Stimulated activated CD4-positive, alpha-beta T cell treated with anti-CD3 and anti-CD28 coated beads, TNF-alpha, amount 100 ng/mL, for 4 hours (primary cell): ENCODE measurements at places on chromosomes 12 and 14.
A peak's percentile ranks its signal among the peaks of the same experiment; 100 is the strongest.

DNA sequence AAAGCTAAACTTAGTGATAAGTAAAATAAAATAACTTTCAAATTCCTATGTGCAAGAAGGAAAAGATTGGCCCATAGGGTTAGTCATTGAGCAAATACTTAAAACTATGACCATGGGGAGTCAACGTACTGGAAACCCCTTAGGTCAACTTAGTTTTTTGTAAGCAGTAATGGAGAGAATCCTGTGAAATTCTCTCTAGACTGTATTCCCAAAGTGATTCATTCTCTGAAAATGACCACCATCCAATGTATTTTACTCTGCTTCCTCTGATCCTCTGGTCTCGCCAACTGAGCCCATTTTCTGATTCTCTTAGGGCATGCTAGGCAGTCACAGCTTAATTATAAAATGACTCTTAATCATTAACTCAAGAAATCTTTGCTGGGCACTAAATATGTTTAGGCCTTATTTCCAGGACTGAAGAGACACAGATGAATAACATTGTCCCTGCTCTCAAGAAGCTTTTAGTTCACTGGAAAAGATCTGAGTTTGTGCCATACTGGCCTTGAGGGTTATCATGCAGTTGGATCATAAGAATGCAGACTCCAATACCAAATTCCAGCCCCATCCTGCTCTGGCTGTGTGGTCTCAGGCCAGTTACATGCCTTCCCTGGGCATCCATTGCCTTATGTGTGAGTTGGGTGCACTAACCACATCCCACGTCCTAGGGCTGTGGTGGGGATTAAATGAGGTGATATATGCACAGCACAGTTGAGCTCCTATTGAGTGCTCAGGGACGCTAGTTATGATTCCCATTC is 732.4 kb downstream of the AACS start:
- no peak for DNase-seq

GRCh38 chr14:91056361-91056760 is 4.1 kb downstream of the RPS6KA5 start:
- DNase-seq = no peak

DNA sequence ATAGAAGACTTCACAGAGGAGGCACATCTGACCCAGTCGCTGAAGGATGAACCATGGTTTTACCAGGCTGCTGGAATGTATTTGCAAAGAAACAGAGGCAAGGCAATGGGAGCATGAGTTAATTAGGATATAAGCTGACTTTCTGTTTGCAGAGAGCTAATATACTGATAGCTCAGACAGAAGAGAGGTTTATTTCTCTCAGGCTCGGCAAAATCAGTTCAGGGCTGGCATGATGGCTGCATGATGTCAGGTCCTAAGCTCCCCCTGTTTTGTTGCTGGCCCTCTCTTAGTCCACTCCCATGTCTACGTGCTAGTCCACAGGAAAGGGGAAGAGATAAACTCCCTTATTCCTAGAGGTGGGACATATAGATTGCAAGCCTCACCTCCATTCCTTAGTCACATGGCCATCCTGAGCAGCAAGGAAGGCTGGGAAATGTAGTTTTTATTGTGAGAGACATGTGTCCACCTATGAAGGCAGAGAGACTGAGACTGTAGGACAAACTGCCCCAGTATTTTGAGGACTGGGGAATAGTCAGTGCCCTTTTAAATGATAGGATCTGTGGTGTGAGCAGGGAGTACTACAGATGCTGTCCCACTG is 224.5 kb downstream of the VRK1 start:
- no peak for DNase-seq

DNA sequence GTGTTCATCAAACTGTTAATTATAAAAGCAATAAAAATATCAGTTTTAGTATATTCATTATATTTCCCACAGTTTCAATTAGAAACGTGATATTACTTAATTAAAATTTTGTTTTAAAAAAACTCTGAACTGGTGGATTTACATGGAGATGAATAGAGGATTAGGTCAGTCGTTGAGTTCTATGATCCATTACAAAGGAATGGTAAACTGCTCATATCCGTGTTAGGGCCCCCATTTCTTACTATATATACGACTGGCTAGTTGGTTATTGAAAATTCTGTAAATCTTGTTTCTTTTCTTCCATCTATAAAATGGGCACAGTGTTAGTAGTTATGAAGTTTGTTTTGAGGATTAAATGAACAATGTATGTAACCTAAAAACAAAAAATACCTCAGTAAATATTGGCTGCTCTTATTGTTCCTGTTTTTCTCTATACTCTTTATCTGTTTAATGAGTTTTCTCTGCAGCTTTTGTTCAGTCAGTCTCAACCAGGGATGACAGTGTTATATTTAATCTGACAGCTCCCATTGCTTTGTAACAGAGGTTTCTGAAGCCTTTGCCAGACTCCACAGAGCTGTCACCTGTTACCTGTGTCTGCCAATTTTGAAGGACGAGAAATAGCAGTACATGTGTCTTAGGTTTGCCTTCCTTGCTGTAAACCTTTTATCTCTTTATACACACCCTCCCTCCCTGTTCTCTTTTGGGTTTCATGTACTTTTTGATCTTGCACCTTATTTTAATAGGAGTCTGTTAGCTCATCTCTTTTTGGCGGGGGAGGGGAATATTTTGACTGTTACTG is 41.5 kb downstream of the FRS2 start:
- DNase-seq = no peak

DNA sequence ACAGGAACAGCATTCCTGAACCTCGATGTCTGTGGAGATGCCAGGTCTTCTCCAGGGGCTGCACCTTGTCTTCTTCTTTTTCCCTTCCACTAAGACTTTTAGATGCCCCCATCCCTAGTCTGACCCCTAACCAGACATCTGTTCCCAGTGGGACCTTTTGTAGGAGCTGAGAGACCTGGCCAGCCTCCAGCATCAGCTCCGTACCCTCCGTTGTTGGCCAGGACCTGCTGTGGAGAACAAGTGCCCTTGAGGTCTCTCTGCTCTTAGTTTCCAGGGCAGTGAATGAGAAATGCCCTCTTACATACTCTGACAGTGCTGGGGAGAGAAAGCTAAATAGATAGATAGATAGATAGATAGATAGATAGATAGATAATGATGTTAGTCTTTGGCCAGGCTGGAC is 16.8 kb upstream of the SDR39U1 start:
- DNase-seq = no peak

DNA sequence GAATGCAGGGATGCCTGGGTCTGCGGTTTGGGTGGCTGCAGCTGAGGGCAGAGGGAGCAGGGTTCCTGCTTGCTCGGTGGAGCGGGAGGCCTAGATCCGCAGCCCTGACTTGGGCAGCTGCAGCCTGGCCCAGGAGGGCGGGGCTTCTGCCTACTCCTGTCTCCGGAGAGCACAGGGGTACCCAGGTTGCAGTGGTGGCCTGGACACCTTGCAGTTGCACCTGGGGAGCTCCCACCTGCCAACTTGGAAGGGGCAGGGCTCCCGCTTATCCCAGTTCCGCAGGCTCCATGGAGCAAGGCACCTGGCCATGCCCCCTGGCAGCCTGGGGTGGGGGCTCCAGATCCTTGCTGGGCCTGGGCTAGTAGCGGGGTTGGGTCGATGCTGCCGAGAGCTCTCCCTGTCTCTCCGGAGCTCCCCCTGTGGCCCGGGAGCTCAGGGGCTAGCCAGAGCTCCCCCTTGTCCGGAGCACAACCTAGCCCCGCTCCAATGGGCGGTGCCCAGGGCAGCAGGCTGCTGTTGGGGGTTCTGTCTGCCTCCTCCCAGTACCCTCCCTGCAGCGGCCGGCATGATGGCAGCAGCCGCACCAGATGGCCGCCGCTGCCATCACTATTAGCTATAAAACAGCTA is 136.4 kb downstream of the PTPRR start:
- DNase-seq = no peak

DNA sequence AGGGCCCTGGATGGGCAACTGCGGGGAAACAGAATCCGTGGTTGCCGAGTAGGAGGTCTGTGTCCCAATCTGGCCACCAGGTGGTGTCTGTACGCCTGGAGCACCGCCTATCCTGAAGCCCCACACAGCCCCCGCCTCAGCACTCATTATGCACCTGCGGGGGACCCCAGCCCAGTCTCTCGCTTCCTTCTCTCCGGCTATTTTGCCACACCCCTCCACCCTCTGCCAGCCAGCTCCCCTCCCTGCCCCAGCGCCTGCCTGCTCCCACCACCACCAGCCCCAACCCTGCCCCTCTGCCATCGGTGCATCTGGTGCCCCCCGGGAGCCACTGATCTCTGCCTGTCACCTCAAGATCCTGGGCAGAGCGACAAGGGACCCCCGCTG is 2.2 kb upstream of the NXPH4 start:
- DNase-seq = peak; percentile 44

- DNase-seq = no peak
Measured at GRCh38 chr12:3680919-3681594, 71.9 kb downstream of the CRACR2A start.

GRCh38 chr12:72453066-72453465 is 180.9 kb downstream of the TRHDE start:
- DNase-seq = no peak

DNA sequence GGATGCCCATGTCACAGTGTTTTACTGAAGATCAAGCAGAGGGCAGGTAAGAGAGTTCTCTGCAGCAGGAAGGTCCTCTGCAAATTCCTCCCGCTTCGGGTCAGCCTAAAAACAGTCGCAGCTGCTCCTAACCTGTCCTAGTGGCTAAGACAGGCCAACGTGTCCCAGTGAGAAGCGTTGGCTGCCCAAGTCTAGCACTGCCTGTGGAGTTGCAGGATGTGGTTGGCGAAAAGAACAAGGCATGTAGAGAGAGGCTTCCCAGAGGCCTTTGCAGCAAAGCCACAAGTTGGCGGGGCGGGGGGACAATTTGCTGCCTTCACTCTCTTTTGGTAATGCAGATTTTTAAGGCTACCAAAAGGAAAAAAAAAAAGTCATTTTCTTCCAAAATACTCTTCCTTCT is 340.1 kb downstream of the BCL11B start:
- DNase-seq = peak; percentile 19

- DNase-seq = no peak
Measured at GRCh38 chr12:31479516-31480210, 111.3 kb downstream of the DENND5B start.

DNA sequence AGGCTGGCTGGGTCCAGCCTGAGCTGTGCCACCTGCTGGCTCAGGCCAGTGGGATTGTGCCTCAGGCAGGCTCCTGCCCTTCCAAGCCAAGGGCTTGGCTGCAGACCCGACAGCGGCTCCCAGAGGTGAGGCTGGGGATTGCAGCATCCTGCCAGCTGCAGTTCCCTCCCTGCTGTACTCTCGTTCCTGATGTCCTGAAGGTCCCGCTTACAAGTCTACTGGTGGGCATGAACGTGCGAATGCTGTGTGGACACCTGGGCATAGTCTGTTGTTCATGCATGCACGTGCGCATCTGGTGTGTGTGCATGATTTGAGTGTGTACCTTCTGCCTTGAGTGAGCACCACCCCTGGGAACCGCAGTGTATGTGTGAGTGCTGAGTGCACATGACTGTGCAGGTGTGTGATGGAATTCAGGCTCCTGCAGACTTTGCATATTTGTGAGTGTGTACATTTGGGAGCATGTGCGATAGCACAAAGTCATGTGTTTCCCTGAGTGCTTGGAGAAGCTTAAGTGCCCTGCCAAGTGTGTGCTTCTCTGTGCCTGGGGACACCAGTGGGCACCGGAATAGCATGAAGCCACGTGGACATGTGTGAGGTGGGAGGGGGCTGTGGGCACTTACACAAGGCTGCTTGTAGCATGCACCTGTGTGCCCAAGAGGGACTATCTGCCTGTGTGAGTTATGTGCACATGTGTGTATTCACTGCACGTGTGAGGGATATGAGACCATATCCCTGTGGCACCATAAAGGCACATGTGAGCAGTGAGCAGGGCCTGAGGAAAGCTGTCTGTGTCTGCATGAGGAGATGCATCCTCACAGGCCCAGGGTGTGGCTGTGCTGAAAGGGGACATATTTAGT is 19.3 kb upstream of the KRT7 start:
- DNase-seq = peak; percentile 7

DNA sequence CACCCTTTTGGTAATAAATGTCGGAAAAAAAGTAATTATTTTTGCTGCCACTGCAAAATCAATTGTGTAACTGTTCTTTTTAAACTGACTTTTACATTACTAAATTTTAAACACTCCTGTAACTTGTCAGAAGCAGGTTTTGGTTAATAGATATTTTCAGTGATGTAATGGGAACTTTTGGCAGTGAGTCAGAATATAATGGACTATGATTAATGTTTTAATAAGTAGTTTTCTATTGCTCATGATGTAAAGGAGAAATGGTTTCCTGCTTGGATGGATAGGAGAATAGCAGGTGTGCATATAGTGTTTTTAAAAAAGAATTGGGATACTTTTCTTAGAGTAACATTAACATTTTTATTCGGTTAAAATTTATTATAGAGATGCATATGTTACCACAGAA is 58.8 kb downstream of the TRMT5 start:
- DNase-seq = no peak

- no peak for DNase-seq
Measured at GRCh38 chr12:109336593-109336992, 11.1 kb upstream of the MYO1H start.

GRCh38 chr12:3285570-3285969 is 205.4 kb upstream of the PRMT8 start:
- no peak for DNase-seq

DNA sequence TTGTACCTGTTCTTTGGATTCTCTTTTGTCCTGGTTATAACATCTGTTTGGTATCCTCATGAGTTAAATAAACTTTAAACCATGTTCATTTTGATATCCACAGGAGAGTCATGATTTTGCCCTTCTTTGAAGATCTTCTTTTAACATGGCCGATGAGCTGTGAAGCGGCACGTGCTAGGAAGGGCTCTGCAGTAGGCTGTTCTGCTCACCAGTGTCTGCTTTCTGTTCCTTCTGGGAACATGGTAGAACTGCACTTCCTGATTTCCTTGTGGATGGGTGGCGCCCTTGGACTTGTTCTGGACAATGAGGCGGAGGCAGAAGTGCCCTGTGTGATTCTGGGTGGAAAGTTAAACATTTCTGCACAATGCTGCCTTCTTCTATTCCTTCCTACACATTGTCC is 138.1 kb downstream of the TMEM132D start:
- no peak for DNase-seq

GRCh38 chr12:110883251-110883650 is 36.5 kb downstream of the CCDC63 start:
- no peak for DNase-seq

DNA sequence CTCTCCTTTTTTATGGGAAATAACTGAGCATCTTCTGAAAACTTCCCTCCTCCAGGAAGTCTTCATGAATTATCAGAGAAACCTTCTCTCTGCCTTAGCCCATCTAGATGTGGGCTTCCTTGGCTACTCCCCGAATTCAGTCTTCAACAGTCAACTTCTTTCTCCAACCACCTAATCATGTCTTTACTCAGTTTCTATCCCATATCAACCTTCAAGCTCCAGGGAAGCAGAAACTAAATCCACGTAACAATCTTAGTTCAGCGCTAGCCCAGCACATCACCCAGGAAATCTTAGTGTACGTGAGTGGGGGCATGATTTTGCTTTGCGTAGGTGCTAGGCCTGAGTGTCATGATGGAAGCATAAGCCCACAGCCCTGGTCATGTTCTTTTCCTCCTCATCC is 12.7 kb upstream of the KRT77 start:
- DNase-seq = no peak

GRCh38 chr12:45281994-45282393 is 66.1 kb downstream of the ANO6 start:
- no peak for DNase-seq
